ENCODE measurements at places on chromosomes 3 and 15.

- DNase-seq: no peak
These were observed 33.1 kb downstream of the CCDC80 start for GRCh38 chr3:112607863-112608262.

DNA sequence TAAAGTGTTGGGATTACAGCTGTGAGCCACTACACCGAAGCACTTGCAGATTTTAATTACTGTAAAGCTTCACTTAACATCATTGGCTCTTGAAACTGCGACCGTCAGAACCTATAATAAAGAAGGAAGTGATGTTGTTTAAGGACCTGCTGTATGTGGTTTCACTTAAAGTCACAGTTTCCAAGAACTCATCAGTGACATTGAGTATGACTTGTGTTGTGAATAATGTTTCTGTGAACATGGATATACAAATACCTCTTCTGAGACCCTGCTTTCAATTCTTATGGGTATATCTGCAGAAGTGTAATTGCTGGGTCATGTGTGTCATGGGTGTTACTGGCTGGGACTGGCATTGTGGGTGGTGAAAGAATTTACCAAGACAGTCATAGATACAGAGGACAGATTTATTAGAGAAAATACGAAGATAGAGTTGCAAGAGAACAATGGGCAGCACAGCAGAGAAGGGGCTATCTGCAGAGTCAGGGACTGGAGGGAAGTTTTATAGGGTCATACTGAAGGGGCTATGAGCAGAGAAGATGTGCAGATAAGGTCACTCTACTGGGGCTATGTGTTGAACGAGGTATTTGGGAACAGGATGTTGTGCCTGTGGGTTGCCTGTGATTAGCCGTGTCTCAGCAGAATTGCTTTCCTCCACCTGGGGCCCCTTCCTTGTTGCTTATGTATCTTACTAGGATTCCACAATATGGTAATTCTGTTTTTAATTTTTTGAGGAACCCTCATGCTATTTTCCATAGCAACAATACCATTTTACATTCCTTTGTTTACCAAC, 4.5 kb downstream of the NDUFB5 start:
- no peak for DNase-seq

DNA sequence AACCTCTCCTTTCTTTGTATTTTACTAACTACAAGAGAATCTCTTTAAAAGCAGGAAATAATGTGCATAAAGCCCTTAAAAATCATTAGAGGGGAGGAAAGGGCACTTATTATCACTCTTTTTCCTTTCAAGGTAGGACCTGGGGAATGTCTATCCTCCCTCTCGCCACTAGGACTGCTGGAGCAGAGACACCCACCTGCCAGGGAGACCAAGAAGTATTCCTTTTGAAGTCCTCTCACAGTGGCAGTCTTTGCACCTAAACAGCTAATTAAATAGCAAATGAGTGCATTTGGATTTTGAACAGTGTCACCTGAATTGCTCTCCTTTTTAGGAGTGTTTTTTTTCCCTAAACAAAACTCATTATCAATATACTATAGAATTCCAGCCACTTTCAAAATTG, 874.1 kb downstream of the ZPLD1 start:
- DNase-seq: no peak

DNA sequence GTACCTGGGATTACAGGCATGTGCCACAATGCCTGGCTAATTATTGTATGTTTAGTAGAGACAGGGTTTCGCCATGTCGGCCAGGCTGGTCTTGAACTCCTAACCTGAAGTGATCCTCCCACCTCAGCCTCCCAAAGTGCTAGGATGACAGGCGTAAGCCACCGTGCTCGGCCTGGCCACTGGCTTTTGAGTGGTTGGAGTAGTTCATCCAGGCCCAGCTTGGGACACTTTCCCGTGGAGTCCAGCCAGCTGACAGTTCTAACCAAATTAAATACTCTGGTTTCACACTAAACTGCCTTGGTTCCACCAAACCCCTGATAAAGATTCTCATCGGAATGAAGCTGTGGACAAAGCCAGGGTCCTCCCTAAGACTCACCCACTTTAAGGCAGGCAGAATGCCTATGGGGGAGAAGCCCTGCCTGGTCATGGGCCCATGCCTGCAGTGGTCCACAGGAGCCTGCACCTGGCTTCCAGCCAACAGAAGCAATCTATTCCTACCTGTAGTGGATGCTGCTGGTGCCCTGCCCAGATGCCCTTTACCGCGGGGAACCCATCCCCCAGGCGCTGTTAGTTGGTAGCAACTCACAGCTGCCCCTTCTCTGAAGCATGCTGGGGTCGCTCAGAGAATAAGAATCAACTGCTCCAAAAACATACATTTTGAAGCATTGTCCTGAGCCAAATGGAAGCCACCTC, 5.2 kb upstream of the SLC28A1 start:
- no peak for DNase-seq

- DNase-seq: no peak
These were observed 13.5 kb downstream of the SLC28A2 start for GRCh38 chr15:45265506-45265905.

Data from left ventricle myocardium inferior (tissue), 1 donor.